ENCODE measurements at places on chromosomes 6 and 20. TPM values are rescaled to one million over a fixed set of nuclear protein-coding genes. Genes with fewer than 3 reads are reported as not detected.

Gene LTB
- total RNA-seq: not detected

Gene PTK6
- total RNA-seq: under 0.01 TPM

Gene OXT
- total RNA-seq: not detected

Gene ARID1B
- total RNA-seq: 48.0 TPM

Gene PDYN
- total RNA-seq: not detected

Gene RUNX2
- 27.4 TPM for total RNA-seq

Gene MEI4
- total RNA-seq: under 0.01 TPM

Gene TREM2
- not detected for total RNA-seq

Gene NKAIN4
- total RNA-seq: not detected

Gene SGK2
- 0.24 TPM for total RNA-seq

Gene GTSF1L
- not detected for total RNA-seq

Gene C2
- 3.3 TPM for total RNA-seq

Gene MAFB
- total RNA-seq: 13.8 TPM

Gene ABHD16B
- total RNA-seq: not detected

Gene F13A1
- total RNA-seq: 0.12 TPM

Gene HLA-DRB5
- total RNA-seq: 0.49 TPM

Gene NOTCH4
- total RNA-seq: 0.12 TPM

Gene CD93
- total RNA-seq: 0.32 TPM

Gene DEFB132
- total RNA-seq: not detected
